ENCODE measurements at places on chromosomes 7 and 10. TPM values are rescaled to one million over a fixed set of nuclear protein-coding genes. Genes with fewer than 3 reads are reported as not detected.

NUP205 gene
- total RNA-seq = 44.2 TPM

DNA sequence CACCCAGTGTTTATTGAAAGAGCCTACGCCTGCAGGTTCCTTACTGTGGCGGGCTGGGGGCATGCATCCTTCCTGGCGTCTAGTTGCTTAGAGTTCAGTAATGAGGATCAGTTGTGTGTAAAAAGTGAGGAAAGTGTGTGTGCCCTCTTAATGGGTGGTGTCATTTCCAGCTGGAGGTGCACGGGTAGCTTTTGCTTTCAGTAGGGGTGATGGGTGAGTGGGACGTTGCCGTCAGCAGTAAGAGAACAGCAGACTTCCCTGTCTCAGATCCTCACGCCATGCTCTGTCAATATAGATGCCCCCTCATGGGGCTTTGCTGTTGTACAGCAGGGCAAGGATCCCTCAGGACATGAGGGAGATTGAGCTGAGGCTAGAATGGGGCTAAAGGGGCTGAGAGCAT, 352.6 kb upstream of the GALNT17 start:
- no peak for DNase-seq

DNA sequence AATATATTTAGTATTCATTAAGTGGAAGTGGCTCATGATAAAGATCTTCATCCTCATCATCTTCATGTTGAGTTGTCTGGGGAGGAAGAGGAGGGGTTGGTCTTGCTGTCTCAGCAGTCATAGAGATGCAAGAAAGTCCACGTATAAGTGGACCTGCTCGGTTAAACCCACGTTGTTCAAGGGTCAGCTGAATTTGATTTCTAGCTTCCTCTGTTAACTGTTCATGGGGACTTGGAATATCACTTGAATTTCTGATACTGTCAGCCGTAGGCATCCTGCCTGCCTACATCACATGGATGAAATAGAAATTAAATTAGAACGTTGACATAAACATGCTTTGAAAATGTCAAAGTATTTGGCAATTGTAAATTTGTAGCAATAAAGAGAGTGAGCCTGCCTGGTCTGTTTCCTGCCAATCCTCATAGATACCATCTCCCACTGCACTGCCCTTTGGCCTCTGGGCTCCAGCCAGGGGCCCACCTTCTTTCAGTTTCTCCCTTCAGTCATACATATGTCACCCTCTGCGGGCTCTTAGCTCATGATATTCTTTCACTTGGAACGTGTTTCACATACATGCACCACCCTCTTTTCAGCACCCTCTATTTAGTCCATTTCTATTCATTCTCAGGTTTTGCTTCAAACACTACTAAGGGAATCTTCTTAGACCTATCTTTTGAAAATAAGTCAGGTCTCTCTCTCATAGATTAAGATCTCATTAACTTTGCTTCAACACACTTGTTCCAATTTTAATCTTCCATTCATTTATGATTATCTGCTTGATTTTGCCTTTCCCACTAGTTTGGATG, 376.3 kb downstream of the IPMK start:
- no peak for DNase-seq

DNA sequence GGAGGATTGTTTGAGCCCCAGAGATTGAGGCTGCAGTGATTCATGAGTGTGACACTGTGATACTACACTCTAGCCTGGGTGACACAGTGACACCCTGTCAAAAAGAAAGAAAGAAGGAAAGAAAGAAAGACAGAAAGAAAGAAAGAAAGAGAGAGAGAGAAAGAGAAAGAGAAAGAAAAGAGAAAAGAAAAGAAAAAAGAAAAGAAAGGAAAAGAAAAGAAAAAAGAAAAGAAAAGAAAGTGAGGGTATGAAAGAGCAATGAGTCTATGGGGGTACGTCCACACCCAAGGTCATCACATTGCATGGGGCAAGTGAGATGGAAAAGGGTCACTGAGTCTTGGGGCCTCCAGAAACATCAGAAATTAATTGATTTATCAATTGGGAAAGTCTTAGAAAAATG, 135.2 kb upstream of the CSTF2T start:
- no peak for DNase-seq

- peak; percentile 48 for DNase-seq
These were observed 4.1 kb downstream of the ACBD7 start for GRCh38 chr10:15084502-15084922.
